Skin of body (tissue), 3 donors: ENCODE measurements at places on chromosomes 7 and 10.

GRCh38 chr7:88216276-88216675, 3.6 kb downstream of the SRI start:
- DNase-seq: no peak

DNA sequence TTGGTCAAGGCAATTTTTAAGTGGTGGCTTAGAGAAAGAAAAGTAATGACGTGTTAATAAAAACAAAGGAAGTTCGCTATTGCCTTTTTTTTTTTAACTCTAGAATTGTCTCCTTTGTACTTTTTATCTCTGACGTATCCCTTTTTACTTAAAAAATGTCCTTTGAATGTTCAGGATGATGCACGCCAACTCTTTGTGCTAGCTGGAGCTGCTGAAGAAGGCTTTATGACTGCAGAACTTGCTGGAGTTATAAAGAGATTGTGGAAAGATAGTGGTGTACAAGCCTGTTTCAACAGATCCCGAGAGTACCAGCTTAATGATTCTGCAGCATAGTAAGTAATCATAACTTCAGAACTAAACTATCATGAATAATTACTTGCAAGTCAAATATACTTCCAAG, 64.4 kb downstream of the GNAI1 start:
- DNase-seq: no peak

- no peak for DNase-seq
Measured at GRCh38 chr10:77715536-77715935, 77.9 kb upstream of the KCNMA1 start.

GRCh38 chr7:140676306-140676705, 3.6 kb downstream of the ADCK2 start:
- no peak for DNase-seq
